ENCODE measurements at places on chromosomes 7 and 10.

DNA sequence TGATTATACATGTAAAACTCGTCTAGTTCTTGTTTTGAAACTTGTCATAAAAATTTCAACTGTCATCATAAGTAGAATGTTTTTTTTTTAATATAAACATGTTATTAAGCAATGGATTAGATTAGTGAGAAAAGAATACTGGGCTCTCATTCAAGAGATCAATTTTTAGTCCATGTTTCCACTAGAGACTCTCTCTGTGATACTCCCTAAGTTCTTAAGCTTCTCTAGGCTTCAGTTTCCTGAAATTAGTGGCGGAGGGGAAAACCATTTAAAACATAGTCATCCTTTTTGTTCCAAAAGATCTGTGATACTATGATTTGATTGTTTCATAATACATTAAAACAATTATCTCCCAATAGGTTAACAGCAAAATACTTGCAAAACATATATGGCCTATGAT is 142.2 kb downstream of the AGMO start:
- DNase-seq: no peak

DNA sequence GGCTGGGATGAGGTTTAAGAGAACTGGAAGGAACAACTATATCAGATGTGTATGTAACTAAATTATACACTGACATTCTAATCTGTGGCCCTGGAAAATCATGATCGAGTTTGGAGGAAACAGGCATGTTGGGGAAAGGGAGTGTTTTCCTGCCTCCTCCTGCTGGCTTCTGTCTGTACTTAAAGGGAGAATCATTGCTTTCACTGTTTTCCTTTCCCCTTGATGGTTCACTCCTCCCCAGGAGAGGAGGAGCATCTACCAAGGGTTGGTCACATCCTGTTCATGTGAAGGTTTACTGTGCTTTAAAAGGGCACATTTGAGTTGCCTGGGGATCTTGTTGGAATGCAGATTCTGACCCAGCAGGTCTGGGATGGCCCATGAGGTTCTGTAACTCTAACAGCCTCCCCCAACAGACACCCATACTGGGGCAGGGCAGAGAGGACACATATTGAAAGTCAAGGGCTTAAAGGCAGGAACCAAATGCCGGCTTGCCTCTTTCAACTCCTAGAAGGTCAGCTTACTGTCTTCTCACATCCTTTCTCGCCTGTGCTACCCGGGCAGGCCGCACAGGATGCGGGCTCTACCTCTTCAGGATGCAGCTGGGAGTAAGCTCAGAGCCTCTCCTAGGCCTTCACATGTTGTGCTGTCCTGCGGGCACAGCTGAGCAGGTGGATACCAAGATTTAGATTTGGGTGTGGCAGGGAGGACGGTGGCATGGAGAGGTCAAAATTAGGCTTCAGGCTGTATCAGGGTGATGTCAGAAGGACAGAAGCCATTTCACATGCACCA is 694.8 kb downstream of the KCNMA1 start:
- DNase-seq: no peak

GRCh38 chr7:14598978-14599377 is 303.6 kb downstream of the DGKB start:
- DNase-seq: no peak

GRCh38 chr7:140659856-140660255 is 12.9 kb upstream of the ADCK2 start:
- DNase-seq: no peak

DNA sequence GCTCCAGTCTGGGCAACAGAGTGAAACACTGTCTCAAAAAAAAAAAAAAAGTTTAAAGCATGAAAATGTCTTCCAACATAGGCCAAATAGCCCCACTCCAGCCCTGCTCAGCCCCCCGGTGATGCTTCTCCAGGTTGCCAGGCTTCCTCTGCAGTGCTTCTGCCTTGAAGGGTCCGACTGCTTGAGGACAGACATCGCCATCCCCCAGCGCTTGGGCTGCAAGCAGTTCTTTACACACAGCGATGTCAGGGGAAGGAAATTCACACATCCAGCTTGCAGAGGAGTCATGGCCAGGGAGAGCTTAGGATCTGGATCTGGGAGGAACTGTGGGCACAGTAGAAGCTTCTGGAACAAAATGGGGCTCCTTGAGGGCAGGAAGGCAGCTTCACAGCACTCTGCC is 26.9 kb downstream of the LYZL1 start:
- no peak for DNase-seq

- DNase-seq: no peak
These were observed 225.7 kb upstream of the AOAH start for GRCh38 chr7:36949711-36950600.

GRCh38 chr7:73520673-73521635 is 1.1 kb downstream of the BAZ1B start:
- peak; percentile 36 for DNase-seq

GRCh38 chr7:101987494-101987893 is 170.1 kb downstream of the CUX1 start:
- no peak for DNase-seq

DNA sequence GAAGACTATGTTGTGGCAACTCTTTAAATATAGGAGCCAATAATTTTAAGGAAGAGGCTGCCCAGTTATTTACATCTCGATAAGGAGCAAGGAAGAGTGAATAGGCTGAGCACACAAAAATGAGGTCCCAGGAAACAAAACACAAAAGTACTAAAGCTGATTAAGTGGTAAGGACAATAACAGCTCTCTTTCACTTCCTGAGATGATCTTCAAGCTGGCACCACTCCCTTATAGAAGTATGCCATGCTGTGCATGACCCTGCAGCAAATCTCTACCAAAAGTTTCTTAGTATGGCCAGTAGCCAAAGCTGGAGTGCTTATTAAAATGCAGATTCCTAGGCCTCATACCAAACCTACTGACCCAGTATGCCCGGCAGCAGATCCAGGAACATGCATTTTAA is 39.7 kb downstream of the CADPS2 start:
- no peak for DNase-seq

DNA sequence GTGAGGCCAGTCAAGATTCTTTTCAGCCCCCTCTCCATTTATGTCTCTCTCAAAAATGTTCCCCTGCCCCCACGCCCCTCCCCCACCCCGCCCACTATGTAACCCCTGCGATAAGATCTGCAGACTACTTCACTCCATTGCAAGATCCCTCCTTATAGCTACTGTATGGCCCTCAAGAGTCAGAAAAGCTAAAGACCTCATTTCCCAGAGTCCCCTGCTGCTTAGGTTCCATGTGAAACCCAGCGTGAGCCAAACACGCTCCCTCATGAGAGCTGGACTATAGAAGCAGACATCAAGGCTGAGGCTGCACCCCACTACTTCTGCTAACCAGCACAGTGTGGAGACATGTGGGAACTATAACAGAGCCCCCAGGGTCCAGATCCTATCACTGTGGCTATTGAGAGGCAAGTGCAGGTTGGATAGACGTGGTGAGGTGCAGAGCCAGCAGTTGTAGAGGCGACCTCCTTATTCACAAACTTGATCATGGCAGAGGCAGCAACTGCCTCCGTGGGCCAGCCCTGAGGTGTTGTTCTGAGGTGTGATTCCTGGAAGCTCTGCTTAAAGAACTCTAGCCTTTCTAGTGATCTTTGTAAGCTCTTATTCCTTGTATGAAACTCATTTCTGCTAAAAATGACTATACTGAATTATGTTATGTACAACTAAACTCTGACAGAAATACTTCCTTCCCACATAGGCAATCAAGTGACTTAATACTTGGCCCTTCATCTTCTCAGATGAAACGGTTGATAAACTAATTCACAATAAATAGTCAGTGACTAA is 117.0 kb upstream of the ARID5B start:
- DNase-seq: no peak

DNA sequence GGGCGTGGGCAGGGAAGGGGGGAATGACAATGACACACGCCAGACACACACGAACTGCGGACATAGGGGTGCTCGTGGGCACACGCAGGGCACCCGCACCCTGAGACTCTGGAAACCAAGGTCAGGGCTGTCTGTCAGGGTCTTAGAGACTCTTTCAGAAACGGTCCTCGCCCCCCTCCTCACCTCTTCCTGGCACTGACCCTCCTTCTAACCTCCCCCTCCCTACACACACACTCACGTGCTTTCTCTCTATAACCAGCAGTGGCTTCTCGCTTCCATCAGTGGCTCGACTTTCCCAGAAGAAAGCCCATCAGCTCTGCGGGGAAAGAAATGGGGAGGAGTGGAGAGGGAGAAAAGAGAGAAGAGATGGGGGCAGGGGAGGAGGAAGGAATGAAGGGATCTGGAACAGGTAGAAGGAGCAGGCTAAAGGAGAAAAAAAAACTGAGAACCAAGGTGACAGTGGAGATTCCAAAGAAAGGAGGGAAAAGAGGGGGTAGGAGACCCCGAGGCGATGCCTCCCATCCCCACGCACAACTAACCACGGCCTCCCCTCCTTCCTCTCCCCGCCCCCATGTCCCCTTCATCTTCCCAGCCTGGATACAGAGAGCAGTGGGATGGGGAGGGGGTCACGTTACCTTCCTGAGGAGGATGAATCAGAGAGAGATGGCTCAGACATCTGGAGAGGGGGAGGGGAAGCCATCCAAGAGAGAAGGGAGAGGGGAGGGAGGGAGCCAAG is 1.7 kb upstream of the VGF start:
- no peak for DNase-seq

DNA sequence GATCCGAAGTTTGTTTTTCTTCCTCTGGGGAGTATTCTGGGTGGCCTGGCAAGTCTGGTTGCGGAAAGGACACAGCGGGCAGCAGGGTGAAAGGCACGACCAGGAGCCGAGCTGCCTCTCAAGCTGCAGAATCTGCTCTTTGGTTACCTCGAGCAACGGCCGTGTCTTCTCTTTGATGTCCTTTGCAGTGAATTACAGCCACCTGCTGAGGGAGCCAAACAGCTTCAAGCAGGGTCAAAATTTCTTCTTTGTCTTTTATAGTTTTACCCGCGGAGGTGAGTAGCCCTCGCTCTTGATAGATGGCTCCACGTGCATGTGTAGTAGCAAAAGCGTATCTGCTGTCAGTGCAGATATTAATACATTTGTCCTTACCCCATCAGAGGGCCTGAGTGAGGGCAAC is 177.3 kb upstream of the MBL2 start:
- peak; percentile 12 for DNase-seq

GRCh38 chr7:81725003-81725811 is 44.6 kb downstream of the HGF start:
- no peak for DNase-seq

DNA sequence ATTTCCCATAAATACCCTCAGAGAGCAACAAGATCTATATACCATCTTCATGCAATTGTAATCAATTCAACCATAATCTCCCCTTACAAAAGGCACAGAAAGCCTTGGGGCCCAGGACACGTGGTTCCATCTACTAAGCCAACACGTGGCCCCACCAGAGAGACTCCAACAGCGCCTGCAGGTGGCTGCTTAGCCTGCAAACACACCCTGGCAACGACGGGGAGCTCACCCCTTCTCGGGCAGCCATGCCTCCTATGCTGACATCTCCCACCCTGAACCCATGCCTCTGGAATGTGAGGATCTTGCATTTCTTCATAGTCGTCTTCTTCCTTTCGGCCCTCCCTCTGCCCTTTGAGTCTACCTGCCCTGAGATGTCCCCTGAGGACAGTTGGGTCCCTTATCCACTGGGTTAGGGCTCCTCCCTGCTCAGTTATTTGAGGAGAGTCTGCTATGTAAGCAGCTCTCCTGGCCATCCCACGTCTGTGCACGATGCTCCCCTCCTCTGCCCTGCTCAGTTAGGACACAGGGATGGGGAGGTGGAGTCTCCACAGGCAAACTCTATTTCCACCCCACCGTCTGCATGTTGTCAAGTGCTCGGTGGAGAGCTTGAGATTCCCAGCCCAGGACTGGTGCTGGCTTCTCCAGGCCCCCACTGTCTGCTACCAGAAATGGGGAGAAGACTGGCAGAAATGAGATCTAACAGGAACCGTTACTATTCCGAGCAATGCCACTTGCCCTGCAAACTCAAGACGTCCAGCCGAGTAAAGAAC is 36.5 kb downstream of the EBF3 start:
- DNase-seq: no peak

DNA sequence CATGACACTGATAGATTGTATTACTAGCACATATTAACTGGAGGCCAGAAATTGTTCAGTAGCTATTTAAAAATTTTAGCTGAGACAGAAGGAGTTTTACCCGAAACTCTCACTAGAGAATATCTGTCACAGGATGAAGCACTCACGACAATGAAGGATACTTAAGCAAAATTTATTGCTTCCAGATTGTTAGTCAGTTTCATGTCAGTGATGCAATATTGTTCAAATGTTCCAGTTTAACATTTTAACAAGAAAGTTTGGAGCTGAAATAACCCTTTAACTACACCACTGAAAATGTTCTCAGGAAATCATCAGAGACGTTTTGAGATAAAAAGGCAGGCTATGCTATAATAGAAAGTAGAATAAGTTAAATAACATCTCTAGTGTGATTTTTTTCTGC is 15.0 kb upstream of the CADPS2 start:
- DNase-seq: no peak

All from SW480 (cell line).